ENCODE measurements at places on chromosomes 6 and 20. TPM values are rescaled to one million over a fixed set of nuclear protein-coding genes. Genes with fewer than 3 reads are reported as not detected.

DNA sequence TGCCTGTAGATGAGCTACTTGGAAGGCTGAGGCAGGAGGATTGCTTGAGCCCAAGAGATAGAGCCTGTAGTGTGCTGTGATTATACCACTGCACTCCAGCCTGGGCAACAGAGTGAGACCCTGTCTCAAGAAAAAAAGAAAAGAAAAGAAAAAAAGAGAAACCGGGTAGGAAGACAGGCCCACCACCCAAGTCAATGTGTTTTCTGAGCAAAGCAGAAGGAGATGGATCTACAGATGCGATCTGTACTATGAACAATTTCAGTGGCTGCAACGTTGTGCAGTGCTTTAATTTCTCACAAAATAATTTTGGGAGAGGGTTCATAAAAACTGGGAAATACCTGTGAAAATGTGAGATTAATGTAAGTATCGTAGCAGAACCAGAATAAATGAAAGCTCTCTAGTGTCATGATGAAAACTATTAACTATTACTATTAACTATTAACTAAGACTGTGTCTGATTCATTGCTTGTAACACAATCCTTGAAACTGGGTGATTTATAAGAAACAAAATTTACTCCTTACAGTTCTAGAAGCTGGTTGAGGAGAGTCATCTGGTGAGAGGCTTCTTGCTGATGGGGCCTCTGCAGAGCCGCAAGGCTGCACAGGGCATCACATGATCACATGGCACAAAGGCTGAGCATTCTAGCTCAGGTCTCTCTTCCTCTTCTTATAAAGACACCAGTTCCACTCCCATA is 233.1 kb upstream of the ZNF217 start:
- peak; percentile 34 for DNase-seq

DNA sequence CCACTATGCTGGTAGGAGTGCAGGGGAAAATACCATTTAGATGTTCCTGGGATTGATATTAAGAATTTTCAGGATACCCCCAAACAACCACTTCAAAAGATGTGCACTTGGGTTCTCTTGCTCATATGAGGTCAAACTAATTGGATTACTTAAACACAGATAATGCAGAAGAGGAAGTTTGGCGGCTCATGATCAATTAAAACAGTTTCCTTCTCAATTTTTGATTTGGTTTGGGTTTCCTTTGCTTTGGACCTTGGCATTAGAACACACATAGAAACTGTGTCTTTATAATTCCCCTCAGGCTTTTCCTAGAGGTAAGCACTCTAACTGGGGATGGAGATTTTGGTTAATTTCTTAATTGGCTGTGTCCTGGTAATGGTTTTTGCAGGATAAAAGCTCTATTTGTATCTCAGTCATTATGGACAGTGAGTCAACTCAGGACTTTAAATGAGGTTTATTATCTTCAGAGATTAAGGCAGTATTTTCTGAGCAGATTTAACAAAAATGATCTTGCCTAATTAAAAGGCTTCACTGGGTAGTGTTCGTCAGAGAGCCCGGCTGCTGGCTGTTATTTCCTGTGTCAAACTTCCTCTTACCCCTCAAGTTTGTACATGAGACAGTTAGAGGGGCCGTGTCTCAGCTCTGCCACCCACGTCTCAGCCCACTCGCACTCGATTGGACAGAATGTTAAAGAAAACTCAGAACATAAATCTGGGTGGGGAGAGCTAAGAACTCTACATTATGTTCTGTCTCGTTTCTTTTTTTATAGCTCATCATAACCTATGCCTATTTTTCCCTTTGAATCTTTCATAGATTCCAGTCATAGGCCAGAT is 50.3 kb upstream of the PREP start:
- no peak for DNase-seq

GRCh38 chr20:51512645-51513044 is 29.9 kb downstream of the NFATC2 start:
- DNase-seq, result no peak

GRCh38 chr6:2247664-2248063 is 2.3 kb upstream of the GMDS start:
- DNase-seq, result no peak

DNA sequence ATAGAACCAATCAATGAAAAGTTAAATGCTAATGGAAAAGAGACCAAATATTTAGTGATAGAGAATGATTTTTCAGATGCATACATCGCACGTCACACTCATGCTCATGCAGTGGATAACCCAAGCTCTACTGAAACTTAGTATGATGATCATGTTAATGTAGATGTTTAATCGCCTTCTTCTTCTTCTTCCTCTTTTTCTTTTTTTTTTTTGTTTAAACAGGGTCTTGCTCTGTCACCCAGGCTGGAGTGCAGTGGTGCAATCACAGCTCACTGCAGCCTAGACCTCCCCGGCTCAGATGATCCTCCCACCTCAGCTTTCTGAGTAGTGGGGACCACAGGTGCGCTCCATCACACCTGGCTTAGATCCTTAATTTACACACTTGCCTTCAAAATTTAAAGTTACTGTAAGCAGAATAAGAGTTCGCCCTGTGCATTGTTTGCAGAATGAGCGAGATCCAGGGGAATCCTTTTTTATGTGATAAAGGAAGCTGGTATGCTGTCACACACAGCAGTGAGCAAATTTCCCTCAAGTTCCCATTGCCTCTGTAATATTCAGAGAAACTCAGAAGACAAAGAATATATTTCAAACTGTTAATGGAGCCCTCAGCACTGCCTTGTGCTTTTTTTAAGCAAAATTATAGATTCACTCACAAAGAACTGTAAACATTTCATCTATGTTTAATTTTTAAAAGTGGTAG is 194.2 kb upstream of the SGK1 start:
- DNase-seq, result no peak

- no peak for DNase-seq
Observed at GRCh38 chr20:41478026-41478425, 111.4 kb upstream of the EMILIN3 start.

DNA sequence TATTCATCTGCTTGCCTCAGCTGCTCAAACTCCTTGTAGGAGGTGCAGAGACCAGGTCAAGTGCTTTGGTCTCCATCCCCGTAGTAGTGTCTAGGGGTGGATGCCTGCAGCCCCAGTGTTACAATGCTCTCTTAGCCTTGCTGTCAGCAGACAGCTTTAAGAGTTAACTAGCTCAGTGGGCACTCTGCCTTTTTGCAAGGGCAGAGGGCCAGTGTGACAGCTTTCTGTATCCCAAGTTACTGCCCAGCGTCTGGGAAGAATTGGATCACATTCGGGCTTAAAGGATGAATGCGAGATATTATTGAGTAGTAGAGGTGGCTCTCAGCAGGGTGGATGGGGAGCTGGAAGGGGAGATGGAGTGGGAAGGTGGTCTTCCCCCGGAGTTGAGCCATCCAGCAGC is 339.9 kb upstream of the RNF217 start:
- DNase-seq, result no peak

Gene CFAP61
- 2.5 TPM for polyA plus RNA-seq

Data from renal pelvis (tissue), 12 donors.